Suprapubic skin (tissue), 4 donors: ENCODE measurements at places on chromosomes 5 and 9. TPM values are rescaled to one million over a fixed set of nuclear protein-coding genes. Genes with fewer than 3 reads are reported as not detected.

The ZNF879 gene
- total RNA-seq: 6.7 TPM

The INSL4 gene
- total RNA-seq: not detected

GRCh38 chr5:61123145-61123544 is 39.1 kb downstream of the SMIM15 start:
- no peak overlapping the region for H3K27ac ChIP-seq
- H3K4me3 ChIP-seq: no peak overlapping the region
- H3K27me3 ChIP-seq: no peaks in the 10 kb centered on the region
- no peaks in the 10 kb centered on the region for H3K36me3 ChIP-seq

DNA sequence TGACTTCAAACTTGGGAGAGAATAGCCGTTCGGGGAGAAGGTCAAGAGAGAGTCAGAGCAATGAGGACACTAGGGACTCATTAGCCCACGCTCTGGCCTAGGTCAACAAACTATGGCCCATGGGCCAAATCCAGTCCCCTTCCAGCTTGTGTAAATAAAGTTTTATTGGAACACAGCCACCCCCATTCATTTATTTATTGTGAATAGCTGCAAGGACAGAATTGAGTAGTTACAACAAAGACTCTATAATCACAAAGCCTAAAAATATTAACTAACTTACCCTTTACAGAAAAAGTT is 33.1 kb upstream of the TRIM32 start:
- H3K4me1 ChIP-seq: peaks cover 18% of the 10 kb centered on the region
- no peak overlapping the region for H3K4me3 ChIP-seq
- H3K27me3 ChIP-seq: no peaks in the 10 kb centered on the region
